Upper lobe of left lung (tissue), 6 donors: ENCODE measurements at places on chromosomes 5 and 9. TPM values are rescaled to one million over a fixed set of nuclear protein-coding genes. Genes with fewer than 3 reads are reported as not detected.

The CCL21 gene
- 86.6 TPM for total RNA-seq

DNA sequence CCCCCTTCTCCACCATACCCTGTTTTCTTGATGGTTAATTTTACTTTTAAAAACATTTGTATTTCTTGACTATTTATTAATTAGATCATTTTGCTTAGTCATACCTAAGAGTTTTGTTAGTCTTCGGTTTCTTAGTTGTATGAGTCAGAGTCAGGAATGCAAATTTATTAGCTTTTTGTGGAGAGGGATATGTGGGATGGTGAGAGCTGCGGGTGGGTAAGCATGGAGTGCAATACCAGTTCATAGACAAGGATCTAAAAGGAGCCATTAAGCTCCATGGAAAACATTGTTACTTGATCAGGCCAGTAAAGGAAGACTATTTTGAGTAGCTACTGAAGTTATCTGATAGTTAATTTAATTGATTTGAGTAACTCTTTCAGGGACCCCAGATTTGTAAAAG is 77.5 kb downstream of the ZSWIM6 start:
- no peaks in the 10 kb centered on the region for H3K36me3 ChIP-seq
- DNase-seq: no peak
- H3K27me3 ChIP-seq: no peaks in the 10 kb centered on the region

DNA sequence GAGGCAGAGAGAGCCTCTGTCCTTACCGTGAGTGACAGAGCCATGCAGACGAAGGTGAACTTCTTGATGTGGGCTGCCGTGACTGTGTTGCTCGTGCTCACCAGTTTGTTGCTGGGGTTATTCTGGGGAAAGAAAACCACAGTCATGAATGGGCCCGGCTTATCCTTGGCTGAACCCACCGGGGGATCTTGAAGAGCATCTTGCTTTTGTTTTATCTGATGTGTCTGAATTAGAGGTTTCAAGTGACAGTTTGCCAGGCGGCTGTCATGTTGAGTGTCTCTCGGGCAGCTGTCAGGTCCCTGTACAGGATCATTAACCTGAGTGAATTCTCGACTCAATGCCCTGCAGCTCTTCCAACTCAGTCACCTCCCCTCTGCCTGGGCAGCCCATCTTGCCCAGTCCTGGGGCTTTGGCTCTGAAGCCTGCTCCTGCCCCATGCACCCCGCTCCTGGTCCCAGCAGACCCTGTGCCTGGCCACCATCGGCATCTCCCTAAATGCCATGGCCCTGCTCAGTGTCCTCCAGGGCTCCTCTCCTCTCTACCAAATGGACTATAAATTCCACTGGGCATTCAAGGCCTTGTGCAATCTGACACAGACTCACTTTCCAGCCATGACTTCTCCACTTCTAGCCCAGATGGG is 77.4 kb downstream of the OTULIN start:
- H3K27me3 ChIP-seq: no peaks in the 10 kb centered on the region
- no peak overlapping the region for H3K27ac ChIP-seq
- DNase-seq: no peak
- peaks cover 19% of the 10 kb centered on the region for H3K36me3 ChIP-seq

DNA sequence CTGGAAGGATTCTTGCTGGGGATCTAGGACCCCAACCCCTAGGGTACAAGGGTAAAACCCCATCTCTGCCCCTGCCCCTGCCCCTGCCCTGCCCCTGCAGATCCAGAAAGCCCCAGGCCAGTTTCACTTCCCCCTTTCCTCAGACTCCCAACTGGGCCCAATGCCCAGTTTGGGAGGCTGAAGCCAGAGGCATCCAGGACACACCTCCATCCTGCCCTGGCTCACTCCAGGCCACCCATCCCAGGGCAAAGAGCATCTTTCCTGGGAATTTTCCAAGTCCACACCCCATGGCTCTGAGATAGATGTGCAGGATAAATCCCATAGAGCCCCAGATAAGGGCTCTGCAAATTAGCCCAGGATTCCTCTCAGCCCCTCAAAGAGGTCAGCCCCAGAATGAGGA is 17.4 kb downstream of the CNTFR start:
- H3K27me3 ChIP-seq: peaks cover 6% of the 10 kb centered on the region
- no peak overlapping the region for H3K27ac ChIP-seq
- no peak for DNase-seq
- H3K4me3 ChIP-seq: no peak overlapping the region

- H3K27me3 ChIP-seq: no peaks in the 10 kb centered on the region
- H3K4me3 ChIP-seq: no peak overlapping the region
Observed at GRCh38 chr5:40518485-40518917, 161.2 kb upstream of the PTGER4 start.

The KIF12 gene
- 3.9 TPM for total RNA-seq

The PDE6A gene
- not detected for total RNA-seq

- no peaks in the 10 kb centered on the region for H3K27me3 ChIP-seq
- H3K4me1 ChIP-seq: peaks cover 4% of the 10 kb centered on the region
- DNase-seq: no peak
- H3K27ac ChIP-seq: peak overlapping the region; percentile 80
Observed at GRCh38 chr5:1547655-1548054, 23.9 kb upstream of the LPCAT1 start.

DNA sequence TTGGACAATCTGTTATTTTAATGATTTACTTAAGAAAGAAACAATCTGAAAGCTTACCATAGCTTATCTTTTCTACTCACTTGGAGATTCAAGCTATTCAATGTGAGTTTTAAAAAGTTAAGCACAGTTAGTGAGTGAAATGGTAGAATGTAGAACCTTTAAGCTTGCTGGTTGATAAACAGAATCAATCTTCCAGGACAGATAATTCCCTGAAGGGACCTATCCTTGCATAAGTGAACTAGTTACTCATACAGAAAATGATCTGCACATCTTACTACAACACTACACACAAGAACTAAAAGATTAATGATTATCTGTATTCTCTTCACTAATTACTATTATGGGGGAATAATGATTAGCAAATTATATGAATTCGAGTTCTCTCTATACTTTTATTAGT is 165.6 kb downstream of the PALM2AKAP2 start:
- H3K36me3 ChIP-seq: no peaks in the 10 kb centered on the region
- no peak for DNase-seq
- H3K27me3 ChIP-seq: no peaks in the 10 kb centered on the region
- H3K4me3 ChIP-seq: no peak overlapping the region

The SLC46A2 gene
- total RNA-seq: 12.2 TPM

DNA sequence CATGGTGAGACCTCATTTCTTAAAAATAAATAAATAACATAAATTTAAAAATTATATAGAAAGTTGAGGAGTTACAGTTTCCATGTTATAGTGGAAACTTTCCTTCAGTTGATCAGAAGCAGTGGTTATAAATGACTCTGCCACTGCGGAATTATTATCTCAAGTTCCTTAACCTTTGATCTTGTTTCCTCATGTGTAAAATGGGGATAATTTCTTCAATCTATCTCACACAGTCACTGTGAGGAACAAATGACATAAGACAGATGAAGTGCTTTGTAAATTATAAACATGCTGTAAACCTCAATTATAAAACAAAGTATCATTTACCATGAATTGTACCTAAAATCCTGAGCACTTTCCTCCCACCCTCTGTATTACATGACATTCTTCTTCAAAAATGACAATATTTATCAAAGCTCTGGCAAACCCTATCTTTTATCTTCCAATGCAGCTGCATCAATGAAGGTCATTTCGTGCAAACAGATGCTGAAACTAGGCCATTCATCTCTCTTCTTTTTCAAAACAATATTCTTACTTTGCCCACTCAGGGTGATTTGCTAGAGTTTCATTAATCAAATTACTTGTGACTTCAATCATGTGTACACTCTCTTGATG is 46.8 kb downstream of the TMEM245 start:
- DNase-seq: no peak
- no peak overlapping the region for H3K4me3 ChIP-seq
- H3K27me3 ChIP-seq: no peaks in the 10 kb centered on the region
- H3K27ac ChIP-seq: no peak overlapping the region
- H3K36me3 ChIP-seq: no peaks in the 10 kb centered on the region

The LRRC26 gene
- 6.3 TPM for total RNA-seq

DNA sequence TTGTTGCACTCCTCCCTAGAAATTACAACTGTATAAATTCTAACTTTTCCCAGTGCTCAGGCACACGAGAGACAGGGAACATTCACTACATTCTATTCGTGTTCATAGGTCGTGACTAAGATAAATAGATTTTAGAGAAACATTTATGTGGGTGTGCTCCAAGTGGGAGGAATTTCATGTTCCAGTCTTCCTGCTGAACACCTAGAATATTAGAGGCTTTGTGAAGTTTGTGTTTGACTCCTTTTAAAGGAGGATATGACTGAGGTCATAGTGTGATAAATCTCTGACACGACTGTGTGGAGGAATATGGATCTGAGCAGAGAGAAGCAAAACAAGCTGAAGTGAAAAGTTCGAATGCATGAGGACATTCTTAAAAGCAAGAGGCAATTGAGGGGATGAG is 355.3 kb downstream of the ZSWIM6 start:
- H3K27ac ChIP-seq: no peak overlapping the region
- no peaks in the 10 kb centered on the region for H3K27me3 ChIP-seq
- H3K4me1 ChIP-seq: peaks cover 5% of the 10 kb centered on the region
- H3K4me3 ChIP-seq: no peak overlapping the region
- no peak for DNase-seq
- no peaks in the 10 kb centered on the region for H3K36me3 ChIP-seq

DNA sequence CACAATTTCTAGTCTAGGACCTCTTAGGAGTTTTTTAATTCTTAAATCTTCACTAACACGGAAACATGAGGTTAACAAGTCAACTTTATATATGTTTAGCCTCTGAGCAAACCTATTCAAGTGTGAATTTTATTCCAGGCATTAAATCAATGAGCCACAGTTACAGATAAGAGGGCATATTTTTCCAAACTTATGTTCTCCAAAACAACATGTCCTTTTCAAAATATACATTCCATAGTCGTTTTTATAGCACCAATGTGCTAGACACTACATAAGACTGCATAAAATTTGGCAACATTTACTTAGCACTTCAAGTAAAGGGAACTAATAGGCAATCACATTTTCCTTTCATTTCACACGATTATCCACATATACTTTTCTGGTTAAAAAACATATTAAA is 6.5 kb downstream of the TMEM245 start:
- no peak for DNase-seq
- H3K27me3 ChIP-seq: no peaks in the 10 kb centered on the region
- H3K4me3 ChIP-seq: no peak overlapping the region
- H3K36me3 ChIP-seq: no peaks in the 10 kb centered on the region
- peak overlapping the region; percentile 84 for H3K27ac ChIP-seq
